ENCODE measurements at places on chromosomes 7 and 10. TPM values are rescaled to one million over a fixed set of nuclear protein-coding genes. Genes with fewer than 3 reads are reported as not detected.

The TMEM236 gene
- 1.8 TPM for total RNA-seq

The ANKRD30A gene
- 0.22 TPM for total RNA-seq

The TEX47 gene
- total RNA-seq = not detected

The CALML5 gene
- not detected for total RNA-seq

DNA sequence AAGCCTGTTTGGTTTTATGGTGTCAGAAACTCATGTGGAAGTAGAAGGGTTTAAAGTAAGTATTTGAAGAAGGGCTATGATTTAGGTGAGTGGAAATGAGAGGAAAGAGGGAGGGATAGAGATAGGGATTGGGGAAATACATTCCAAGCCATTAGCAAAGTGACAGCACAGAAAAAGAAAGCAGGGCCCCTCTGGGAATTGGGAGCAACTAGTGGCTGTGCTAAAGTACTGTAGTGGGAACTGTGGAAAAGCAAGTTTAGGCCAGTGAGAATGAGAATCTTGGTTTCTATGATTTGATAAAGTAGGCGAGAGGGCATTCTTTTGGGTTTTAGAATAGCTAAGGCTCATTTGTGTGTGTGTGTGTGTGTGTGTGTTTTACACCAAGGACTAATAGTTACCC is 5.0 kb downstream of the PRKG1 start:
- no peak for DNase-seq

DNA sequence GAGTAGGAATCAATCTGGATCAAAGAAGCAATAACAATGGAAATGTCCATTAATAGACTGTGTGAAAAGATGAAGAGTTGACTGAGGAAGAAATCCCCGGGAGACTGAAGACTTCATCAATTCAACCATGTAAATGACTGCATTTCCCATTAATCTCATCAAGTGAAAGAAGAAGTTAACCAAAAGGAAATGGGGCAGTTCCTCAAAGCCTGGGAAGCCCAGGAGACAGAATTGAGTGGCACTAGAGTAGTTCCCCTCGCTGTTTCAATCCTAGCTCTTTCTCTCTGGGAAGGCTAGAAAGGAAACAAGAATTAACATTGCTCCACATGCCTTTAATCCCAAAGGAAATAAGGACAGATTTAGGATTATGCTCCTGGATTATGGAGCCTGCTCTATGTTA is 4.8 kb upstream of the OR6V1 start:
- no peak for DNase-seq

GRCh38 chr10:66008221-66008620 is 917.6 kb upstream of the LRRTM3 start:
- no peak for DNase-seq

- no peak for DNase-seq
Observed at GRCh38 chr7:55594414-55594813, 22.1 kb upstream of the VOPP1 start.

DNA sequence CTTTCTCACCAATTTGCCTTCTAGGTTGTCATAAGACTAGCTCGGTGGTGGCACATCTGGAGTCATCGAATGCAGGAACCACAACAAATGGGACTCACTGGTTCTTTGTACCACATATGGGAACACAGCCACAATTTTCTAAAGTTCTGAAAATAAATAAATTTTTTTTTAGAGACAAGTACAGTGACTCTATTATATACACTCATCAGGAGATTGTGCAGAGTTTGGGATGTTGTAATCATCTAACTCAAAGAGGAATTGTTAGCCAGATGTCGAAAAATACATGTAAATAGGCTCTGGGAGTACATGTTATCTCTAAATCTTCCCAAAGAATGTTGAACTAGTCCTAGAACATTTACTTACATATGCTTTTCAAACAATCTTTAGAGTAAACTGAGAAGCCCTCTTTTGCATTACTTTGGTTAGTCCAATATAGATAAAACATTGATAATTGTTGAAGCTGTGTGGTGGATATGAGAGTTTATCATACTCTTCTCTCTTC is 19.6 kb upstream of the SEPTIN7 start:
- DNase-seq = no peak

GRCh38 chr10:12299222-12299965 is 50.0 kb upstream of the CAMK1D start:
- DNase-seq = no peak
